Trophoblast cell (in vitro differentiated cells and primary cell): ENCODE measurements at places on chromosomes 13 and 19.
A peak's percentile ranks its signal among the peaks of the same experiment; 100 is the strongest.

DNA sequence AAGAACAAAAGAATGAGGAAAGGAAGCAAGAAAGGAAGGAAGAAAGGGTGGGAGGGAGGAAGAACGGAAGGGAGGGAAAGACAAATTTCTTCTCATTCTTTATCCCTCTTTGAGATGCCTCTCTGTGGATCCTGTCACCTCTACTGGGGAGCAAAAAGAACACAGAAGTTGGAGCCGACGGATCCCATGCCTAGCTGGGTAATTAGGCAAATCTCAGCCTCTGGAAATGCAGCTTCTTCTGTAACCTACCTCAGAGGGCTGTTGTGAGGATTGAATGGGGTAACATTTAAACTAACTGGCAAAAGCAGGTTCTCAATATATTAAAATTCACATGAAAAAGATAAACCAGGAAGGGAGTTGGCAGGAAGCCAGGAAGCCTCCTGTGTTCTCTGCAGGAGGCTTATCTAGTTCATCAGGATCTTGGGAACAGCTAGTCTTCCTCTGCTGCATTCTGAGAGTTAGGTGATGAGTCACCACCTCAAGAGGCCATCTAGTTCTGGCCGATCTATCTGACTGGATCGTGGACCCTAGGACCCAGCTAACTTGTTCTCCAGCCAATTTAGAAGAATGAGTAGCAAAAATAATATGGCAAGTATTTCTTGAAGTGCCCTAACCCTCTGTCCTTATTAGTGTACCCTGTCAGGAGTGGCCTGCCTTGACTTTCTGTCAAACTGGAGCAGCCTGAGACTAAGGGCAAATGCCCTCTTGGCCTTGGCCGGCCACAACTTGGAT, 15.2 kb upstream of the CPB2 start:
- H3K4me1 ChIP-seq: peaks cover 8% of the 10 kb centered on the region
- no peak overlapping the region for H3K4me3 ChIP-seq
- peak; percentile 47 for DNase-seq
- no peaks in the 10 kb centered on the region for H3K36me3 ChIP-seq

DNA sequence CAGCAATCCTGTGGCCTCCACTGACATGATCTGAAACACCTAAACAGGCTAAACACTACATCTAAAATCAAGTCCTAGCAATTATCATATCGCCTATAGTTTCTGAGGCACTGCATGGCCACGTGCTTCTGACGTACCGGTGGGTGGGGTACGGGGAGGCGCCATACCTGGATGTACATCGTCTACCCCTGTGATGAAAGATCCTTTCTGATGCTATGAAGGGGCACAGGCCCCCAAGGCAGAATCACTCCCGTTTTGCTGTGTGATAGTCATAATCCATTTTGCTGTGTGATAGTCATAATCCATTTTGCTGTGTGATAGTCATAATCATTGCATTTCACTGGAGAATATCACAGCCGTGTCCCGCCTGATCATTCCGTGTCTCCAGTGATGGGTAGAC, 118.7 kb upstream of the SOX1 start:
- H3K36me3 ChIP-seq: no peaks in the 10 kb centered on the region
- no peak overlapping the region for H3K4me3 ChIP-seq
- H3K27ac ChIP-seq: no peak overlapping the region
- DNase-seq: no peak
- H3K27me3 ChIP-seq: no peaks in the 10 kb centered on the region

- peak; percentile 14 for DNase-seq
- H3K4me1 ChIP-seq: no peaks in the 10 kb centered on the region
- no peaks in the 10 kb centered on the region for H3K27me3 ChIP-seq
- H3K4me3 ChIP-seq: no peak overlapping the region
- H3K36me3 ChIP-seq: no peaks in the 10 kb centered on the region
Measured at GRCh38 chr13:97945342-97945741, 8.1 kb upstream of the IPO5 start.

DNA sequence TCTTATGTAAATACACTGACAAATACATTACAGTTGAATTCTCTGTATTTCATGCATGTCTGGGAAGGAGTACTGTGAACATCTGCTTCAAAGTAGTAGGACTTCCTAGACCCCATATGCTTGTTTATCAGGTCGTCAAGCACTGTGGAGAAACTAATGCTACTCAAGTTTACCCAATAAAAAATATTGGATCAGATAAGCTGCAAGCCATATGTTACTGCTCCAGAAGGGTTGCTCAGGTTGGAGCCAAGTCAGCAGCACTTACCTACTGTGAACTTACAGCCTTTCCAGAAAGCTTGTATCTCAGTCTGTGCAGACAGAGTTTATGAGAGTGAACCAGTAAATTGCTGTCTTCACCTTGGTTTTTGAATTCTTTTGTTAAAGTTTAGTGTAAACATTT, 36.2 kb downstream of the SLAIN1 start:
- H3K27ac ChIP-seq: no peak overlapping the region
- H3K36me3 ChIP-seq: no peaks in the 10 kb centered on the region
- no peak overlapping the region for H3K4me3 ChIP-seq
- H3K4me1 ChIP-seq: no peaks in the 10 kb centered on the region
- DNase-seq: no peak
- H3K27me3 ChIP-seq: no peaks in the 10 kb centered on the region

DNA sequence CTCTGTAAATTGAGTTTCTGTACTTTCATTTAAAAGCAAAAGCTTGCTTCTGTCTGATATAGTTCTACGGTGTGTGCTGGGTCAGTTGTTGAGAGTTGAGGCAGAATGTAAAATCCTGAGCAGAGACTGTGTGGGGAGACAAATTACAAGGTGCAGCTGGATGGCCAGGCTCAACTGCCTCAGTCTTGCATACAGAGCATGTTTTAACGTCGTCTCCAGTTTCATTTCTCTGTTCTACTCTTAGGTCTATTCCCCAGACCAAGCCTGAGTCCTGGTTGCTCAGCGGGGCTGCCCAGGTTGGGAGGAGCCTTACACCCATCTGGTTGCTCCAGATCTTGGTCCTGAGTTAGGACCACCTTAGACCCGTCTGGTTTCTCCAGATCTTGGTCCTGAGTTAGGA, 54.4 kb upstream of the MEDAG start:
- no peak overlapping the region for H3K4me3 ChIP-seq
- H3K27me3 ChIP-seq: no peaks in the 10 kb centered on the region
- no peak overlapping the region for H3K27ac ChIP-seq

- H3K4me3 ChIP-seq: no peak overlapping the region
- no peaks in the 10 kb centered on the region for H3K36me3 ChIP-seq
- H3K27ac ChIP-seq: no peak overlapping the region
Measured at GRCh38 chr13:59674616-59675015, 489.1 kb downstream of the DIAPH3 start.

DNA sequence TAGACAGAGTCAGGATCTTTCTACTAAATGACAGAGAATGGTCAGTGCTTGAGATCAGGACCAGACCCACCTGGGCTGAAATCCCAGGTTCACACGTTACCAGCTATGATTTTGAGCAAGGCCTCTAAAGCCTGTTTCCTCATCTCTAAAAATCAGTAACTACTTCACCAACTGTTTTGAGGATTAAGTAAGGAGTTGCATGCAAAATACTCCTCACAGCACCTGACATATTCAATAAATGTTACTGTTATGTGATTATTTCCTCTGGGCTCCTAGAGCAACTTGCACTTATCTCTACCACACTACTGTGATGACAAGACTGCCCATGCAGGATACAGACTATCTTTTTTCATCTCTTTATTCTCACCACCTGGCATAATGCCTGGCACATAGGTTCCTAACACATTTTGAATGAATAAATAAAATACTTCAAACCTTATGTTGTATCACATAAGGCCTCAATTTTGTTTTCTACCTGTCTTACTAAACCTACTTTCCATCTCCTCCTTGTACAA, 1.8 kb downstream of the KATNAL1 start:
- H3K4me3 ChIP-seq: no peak overlapping the region
- no peak for DNase-seq
- peaks cover 2% of the 10 kb centered on the region for H3K4me1 ChIP-seq

DNA sequence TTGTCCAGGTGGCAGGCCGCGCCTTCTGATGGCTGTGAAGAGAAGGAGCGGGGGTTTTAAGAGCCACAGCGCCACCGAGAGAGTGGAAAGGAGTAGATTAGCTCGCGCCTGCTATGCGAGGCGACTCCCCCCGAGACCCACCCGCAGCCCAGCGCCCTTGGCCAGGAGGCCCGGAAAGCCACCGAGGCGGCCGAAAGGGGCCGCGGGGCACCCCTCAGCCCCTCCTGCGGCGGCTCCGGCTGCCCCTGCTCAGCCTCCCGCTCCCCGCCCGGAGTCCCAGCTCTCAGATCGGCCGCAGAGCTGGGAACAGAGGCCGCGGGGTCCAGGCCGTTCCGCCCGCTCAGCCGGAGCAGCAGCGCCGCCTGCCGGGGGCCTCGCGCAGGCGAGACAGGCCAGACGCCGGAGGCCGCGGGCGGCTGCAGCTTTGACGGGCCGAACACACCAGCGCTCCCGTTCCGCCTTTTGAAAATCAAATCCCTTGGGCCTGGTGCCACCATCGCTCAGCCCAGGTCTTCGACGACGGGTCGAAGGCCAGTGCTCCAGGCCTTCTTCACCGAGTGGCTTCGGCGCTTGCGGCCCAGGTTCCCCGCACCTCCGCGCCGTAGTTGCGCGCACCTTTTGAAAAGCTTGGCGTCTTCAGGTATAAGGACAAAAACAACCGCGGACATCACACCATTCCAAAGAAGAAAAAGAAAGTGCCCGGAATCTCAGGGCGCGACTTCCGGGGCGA, 15.3 kb downstream of the CDX2 start:
- DNase-seq: peak; percentile 63
- peaks cover 7% of the 10 kb centered on the region for H3K4me1 ChIP-seq
- peak overlapping the region; percentile 62 for H3K4me3 ChIP-seq
- H3K27ac ChIP-seq: peak overlapping the region; percentile 15

DNA sequence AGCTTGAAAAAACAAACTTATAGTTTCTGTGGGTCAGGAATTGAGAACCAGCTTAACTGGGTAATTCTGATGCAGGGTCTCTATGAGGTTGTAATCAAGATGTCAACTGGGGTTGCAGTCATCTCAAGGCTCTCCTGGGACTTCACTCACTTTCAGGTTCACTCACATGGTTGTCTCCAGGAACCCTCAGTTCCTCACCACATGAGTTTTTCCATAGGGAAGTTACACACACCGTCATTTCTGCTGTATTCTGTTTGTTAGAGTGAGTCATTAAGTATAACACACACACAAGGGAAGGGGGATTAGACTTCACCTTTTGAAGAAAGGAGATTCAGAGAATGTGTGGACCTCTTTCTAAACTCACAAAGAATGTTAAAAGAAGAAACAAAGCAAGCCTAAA, 34.9 kb upstream of the MLNR start:
- no peak overlapping the region for H3K4me3 ChIP-seq
- no peak overlapping the region for H3K27ac ChIP-seq
- peaks cover 19% of the 10 kb centered on the region for H3K36me3 ChIP-seq
- peak; percentile 36 for DNase-seq

GRCh38 chr13:59016250-59016649, 1147.5 kb downstream of the DIAPH3 start:
- no peaks in the 10 kb centered on the region for H3K27me3 ChIP-seq
- H3K27ac ChIP-seq: no peak overlapping the region
- no peak overlapping the region for H3K4me3 ChIP-seq
- DNase-seq: no peak
- H3K4me1 ChIP-seq: no peaks in the 10 kb centered on the region

GRCh38 chr13:51849145-51850101, 4.4 kb upstream of the TMEM272 start:
- H3K4me1 ChIP-seq: no peaks in the 10 kb centered on the region
- no peaks in the 10 kb centered on the region for H3K27me3 ChIP-seq
- no peaks in the 10 kb centered on the region for H3K36me3 ChIP-seq
- peak; percentile 43 for DNase-seq

DNA sequence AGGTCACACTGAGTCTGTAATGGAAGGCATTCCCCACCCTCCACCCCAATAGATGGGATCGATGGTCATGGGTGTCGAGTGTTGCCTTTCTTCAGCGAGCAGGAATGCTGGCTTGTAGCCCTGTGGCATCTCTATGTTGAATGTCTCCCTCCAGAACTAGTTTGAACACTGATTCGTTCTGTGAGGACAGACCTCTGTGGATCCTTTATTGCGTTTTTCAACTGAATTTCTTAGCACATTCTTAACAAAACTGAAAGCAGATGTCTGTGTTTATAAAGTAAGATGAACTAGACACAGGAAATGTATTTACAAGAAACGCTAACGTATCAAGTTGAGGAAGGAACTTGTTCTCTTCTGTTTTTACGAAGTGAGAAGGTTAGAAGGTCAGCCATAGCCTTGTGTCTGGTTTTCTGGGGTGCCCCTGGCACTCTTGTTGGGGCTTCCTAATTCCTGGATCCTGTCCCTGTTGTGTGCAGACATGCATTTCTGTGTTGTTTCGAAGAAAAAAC, 36.8 kb upstream of the TM9SF2 start:
- no peaks in the 10 kb centered on the region for H3K27me3 ChIP-seq
- no peak overlapping the region for H3K27ac ChIP-seq
- no peak overlapping the region for H3K4me3 ChIP-seq
- H3K36me3 ChIP-seq: no peaks in the 10 kb centered on the region
- H3K4me1 ChIP-seq: no peaks in the 10 kb centered on the region

- H3K4me3 ChIP-seq: no peak overlapping the region
- H3K4me1 ChIP-seq: peaks cover 10% of the 10 kb centered on the region
- DNase-seq: no peak
- peaks cover 16% of the 10 kb centered on the region for H3K36me3 ChIP-seq
Measured at GRCh38 chr13:113822956-113823744, 40.7 kb downstream of the GAS6 start.

DNA sequence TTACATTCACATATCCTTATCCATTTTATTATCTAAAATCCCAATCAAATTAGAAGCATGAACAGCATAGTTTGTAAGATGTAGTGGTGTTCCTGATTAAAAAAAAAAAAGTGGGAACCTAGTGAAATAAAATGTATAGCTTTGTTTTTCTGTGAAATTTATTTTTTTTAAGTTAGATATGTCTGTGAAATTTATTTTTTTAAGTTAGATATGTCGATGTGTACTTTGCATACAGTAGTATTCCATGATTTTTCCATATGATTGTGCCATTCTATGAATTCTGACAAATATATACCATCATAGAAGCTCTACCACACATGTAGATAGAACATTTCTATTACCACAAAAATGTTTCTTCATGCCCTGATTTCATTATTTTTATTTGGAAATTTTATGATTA, 6.0 kb upstream of the MAB21L1 start:
- H3K4me3 ChIP-seq: no peak overlapping the region
- H3K27ac ChIP-seq: no peak overlapping the region
- no peak for DNase-seq

- H3K4me3 ChIP-seq: no peak overlapping the region
- no peaks in the 10 kb centered on the region for H3K36me3 ChIP-seq
- peaks cover 44% of the 10 kb centered on the region for H3K4me1 ChIP-seq
- no peak for DNase-seq
- H3K27me3 ChIP-seq: no peaks in the 10 kb centered on the region
Measured at GRCh38 chr19:18290302-18291018, 9.0 kb upstream of the JUND start.

GRCh38 chr13:41505209-41505835, 48.0 kb downstream of the RGCC start:
- DNase-seq: peak; percentile 96
- H3K4me1 ChIP-seq: no peaks in the 10 kb centered on the region
- H3K4me3 ChIP-seq: no peak overlapping the region
- H3K27me3 ChIP-seq: peaks cover 3% of the 10 kb centered on the region
- no peaks in the 10 kb centered on the region for H3K36me3 ChIP-seq

- H3K36me3 ChIP-seq: peaks cover 4% of the 10 kb centered on the region
- peak overlapping the region; percentile 52 for H3K27ac ChIP-seq
- no peaks in the 10 kb centered on the region for H3K27me3 ChIP-seq
- H3K4me3 ChIP-seq: no peak overlapping the region
- peaks cover 26% of the 10 kb centered on the region for H3K4me1 ChIP-seq
- peak; percentile 12 for DNase-seq
Measured at GRCh38 chr19:45403272-45403671, 1.6 kb downstream of the PPP1R13L start.

- H3K4me1 ChIP-seq: peaks cover 8% of the 10 kb centered on the region
- peaks cover 95% of the 10 kb centered on the region for H3K36me3 ChIP-seq
- no peak overlapping the region for H3K27ac ChIP-seq
- H3K4me3 ChIP-seq: no peak overlapping the region
Measured at GRCh38 chr19:38726284-38726673, 18.0 kb downstream of the CAPN12 start.
